ENCODE measurements at places on chromosomes 1 and 21.
A peak's percentile ranks its signal among the peaks of the same experiment; 100 is the strongest.

- H3K27me3 ChIP-seq = no peaks in the 10 kb centered on the region
- DNase-seq = no peak
- no peak overlapping the region for H3K27ac ChIP-seq
- H3K4me3 ChIP-seq = no peak overlapping the region
These were observed 26.5 kb upstream of the RPL11 start for GRCh38 chr1:23664837-23665795.

- H3K4me1 ChIP-seq = peaks cover 62% of the 10 kb centered on the region
- peak overlapping the region; percentile 39 for H3K4me3 ChIP-seq
- no peak for DNase-seq
These were observed 37.7 kb downstream of the CD34 start for GRCh38 chr1:207873055-207873890.

DNA sequence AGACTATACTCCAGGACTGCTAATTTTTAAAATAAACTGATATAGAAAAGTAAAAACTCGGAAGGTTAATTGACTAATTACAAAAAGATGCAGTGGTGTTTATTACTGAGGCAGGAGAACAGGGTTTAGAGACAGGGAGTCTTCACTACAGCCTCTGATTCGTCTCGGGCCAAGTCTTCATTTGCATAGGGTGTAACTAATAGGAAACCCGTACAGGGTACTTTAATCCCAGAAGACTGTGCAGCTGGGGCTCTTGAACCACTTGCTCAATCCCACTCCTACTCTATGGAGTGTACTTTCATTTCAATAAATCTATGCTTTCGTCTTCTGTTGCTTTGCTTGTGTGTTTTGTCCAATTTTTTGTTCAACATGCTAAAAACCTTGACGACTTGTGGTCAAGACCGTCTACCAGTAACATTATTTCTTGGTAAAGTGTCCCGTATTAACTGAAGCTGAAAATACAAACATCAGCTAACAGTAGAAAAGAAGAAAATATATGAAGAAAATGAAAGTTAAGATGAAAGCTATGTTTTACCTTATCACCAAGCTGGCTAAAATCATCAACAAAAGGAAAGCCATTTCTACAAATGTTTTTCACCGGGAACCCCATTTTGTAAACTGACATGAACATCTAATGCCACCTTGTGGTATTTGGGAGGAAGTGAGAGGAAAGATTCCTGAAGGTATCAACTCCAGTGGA is 8.0 kb downstream of the SDHB start:
- peak overlapping the region; percentile 45 for H3K4me3 ChIP-seq
- peaks cover 9% of the 10 kb centered on the region for H3K4me1 ChIP-seq
- no peaks in the 10 kb centered on the region for H3K36me3 ChIP-seq
- H3K27me3 ChIP-seq = no peaks in the 10 kb centered on the region

- H3K27me3 ChIP-seq = peaks cover 12% of the 10 kb centered on the region
- H3K36me3 ChIP-seq = no peaks in the 10 kb centered on the region
- H3K4me3 ChIP-seq = no peak overlapping the region
- no peak overlapping the region for H3K27ac ChIP-seq
- no peaks in the 10 kb centered on the region for H3K4me1 ChIP-seq
- DNase-seq = no peak
These were observed 24.5 kb downstream of the ELF3 start for GRCh38 chr1:202034683-202035462.

DNA sequence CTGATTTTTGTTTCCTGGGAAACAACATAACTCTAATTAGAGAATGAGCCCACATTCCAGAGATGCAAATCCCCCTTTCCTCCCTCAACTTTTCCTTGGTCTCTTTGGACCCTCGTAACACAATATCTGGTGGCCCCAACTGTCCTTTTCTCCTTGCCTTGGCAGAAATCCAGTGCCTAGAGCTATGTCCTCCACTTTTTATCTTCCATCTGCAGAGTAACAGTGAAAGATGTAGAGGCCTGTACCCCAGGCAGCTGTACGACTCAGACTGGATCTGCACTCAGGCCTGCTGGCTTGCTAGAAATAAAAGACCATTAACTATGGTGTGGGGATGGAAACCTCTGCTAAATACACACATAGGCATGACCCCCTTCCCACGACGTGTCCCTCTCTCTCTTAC is 72.0 kb downstream of the WARS2 start:
- H3K4me3 ChIP-seq = no peak overlapping the region
- H3K27me3 ChIP-seq = no peaks in the 10 kb centered on the region
- peaks cover 21% of the 10 kb centered on the region for H3K36me3 ChIP-seq
- DNase-seq = no peak

GRCh38 chr1:46372431-46372830 is 21.7 kb upstream of the FAAH start:
- H3K4me3 ChIP-seq = no peak overlapping the region
- H3K27ac ChIP-seq = no peak overlapping the region
- no peaks in the 10 kb centered on the region for H3K27me3 ChIP-seq
- DNase-seq = no peak
- peaks cover 16% of the 10 kb centered on the region for H3K36me3 ChIP-seq

DNA sequence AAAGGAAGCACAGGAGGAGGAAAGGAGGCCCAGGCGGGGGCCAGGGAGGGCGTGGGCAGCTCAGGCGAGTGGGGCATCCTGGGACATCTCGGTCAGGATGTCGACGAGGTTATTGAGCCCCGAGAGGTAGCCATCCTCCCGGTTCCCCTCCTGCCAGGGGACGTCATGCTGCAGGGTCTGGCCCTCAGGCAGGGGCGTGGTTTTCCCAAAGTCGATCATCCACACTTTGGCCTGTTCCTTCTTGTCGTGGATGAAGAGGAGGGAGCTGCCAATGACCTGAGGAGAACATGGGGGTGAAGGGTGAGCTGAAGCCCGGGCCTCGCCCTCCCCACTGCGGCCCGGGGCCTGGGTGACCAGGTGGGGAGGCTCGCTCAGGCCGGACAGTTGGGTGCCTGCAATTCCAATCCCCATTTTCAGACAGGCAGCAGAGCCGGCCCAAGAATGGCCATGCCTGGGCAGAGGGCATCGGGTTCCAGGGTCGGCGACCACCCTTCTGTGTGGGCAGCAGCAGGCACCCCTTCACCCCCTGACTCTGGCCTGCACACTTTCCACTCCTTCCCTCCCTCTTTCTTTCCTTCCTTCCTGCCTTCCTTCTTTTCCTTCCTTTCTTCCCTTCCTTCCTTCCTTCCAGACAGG is 86.2 kb downstream of the STUM start:
- peaks cover 9% of the 10 kb centered on the region for H3K36me3 ChIP-seq
- no peak overlapping the region for H3K4me3 ChIP-seq
- peak overlapping the region; percentile 89 for H3K27ac ChIP-seq
- peaks cover 69% of the 10 kb centered on the region for H3K4me1 ChIP-seq

- H3K27ac ChIP-seq = no peak overlapping the region
- no peaks in the 10 kb centered on the region for H3K4me1 ChIP-seq
- no peak overlapping the region for H3K4me3 ChIP-seq
- H3K36me3 ChIP-seq = no peaks in the 10 kb centered on the region
These were observed 13.0 kb upstream of the PEAR1 start for GRCh38 chr1:156880473-156880872.

GRCh38 chr1:11860083-11860482 is 1.3 kb upstream of the NPPB start:
- no peaks in the 10 kb centered on the region for H3K36me3 ChIP-seq
- no peaks in the 10 kb centered on the region for H3K4me1 ChIP-seq
- no peak overlapping the region for H3K27ac ChIP-seq
- DNase-seq = no peak

DNA sequence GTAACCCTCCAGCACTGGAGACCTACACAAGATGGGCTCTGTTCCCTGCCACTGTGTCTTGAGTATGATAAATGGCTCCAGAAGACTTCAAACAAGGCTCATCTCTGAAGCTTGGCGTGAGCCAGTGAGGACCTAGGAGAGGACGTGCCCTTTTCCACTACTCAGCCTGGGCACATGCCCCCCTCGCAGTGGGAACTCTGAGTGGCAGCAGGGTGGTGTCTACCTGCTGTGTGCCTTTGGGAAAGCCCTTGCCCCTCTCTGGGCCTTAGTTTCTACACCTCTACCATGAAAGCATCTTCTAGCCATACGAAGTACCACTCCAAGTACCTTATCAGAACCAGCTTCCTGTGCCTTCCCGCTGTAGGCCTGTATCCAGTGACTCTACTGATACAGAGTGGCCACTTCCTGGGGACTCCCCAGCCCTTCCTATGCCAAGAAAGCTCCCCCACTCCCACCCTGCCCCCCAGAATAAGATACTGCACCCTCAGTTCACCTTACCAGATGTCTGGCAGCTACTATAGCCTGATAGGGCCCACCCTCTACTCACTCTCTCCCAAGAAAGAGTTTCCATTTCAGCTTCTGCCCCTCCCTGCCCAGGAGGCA is 3.1 kb upstream of the MOB3C start:
- no peak for DNase-seq
- H3K27me3 ChIP-seq = no peaks in the 10 kb centered on the region
- no peaks in the 10 kb centered on the region for H3K36me3 ChIP-seq

GRCh38 chr1:29519108-29519787 is 282.9 kb downstream of the PTPRU start:
- no peak for DNase-seq
- H3K27me3 ChIP-seq = peaks cover 50% of the 10 kb centered on the region
- H3K27ac ChIP-seq = no peak overlapping the region
- H3K4me1 ChIP-seq = no peaks in the 10 kb centered on the region

GRCh38 chr1:193558491-193559028 is 372.1 kb upstream of the B3GALT2 start:
- H3K27me3 ChIP-seq = peaks cover 3% of the 10 kb centered on the region
- no peak for DNase-seq
- no peaks in the 10 kb centered on the region for H3K36me3 ChIP-seq
- no peak overlapping the region for H3K4me3 ChIP-seq
- H3K4me1 ChIP-seq = peaks cover 5% of the 10 kb centered on the region

- H3K4me3 ChIP-seq = no peak overlapping the region
- DNase-seq = peak; percentile 25
- H3K36me3 ChIP-seq = no peaks in the 10 kb centered on the region
- H3K4me1 ChIP-seq = no peaks in the 10 kb centered on the region
- H3K27me3 ChIP-seq = no peaks in the 10 kb centered on the region
These were observed 20.9 kb upstream of the HSPA13 start for GRCh38 chr21:14403681-14404318.

DNA sequence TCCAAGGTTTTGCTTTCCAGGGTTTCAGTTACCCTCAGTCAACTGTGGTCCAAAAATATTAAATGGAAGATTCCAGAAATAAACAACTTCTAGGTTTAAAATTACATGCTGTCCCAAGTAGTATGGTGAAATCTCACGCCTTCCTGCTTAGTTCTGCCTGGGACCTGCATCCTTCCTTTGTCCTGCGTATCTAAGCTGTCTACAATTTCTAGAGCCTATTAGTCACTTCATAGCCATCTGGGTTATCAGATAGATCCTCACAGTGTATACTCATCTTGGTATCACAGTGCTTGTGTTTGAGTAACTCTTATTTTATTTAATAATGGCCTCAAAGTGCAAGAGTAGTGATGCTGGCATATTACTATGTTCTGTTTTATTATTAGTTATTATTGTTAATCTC is 157.7 kb downstream of the ROR1 start:
- H3K36me3 ChIP-seq = no peaks in the 10 kb centered on the region
- H3K27me3 ChIP-seq = no peaks in the 10 kb centered on the region
- H3K4me1 ChIP-seq = no peaks in the 10 kb centered on the region
- H3K4me3 ChIP-seq = no peak overlapping the region

DNA sequence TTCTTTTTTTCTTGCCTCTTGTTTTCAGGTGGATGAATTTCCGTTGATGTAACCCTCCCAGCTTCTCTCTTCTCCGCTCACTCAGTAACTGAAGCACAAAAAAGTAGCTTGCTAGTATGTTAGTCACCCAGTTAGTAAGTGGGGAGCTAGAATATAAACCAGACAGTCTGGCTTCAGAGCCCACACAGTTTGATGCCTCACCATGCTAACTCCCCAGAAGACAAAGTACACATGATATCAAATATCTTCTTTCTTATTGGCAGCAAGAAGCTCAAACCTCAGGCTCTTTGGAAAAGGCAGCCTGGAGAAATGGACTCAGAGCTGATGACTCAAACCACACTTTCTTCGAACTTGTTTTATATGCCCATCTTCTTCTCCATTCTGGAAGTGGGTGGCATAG is 187.5 kb upstream of the PLXNA2 start:
- no peak for DNase-seq
- no peaks in the 10 kb centered on the region for H3K27me3 ChIP-seq
- no peak overlapping the region for H3K4me3 ChIP-seq
- no peaks in the 10 kb centered on the region for H3K36me3 ChIP-seq
- no peak overlapping the region for H3K27ac ChIP-seq

GRCh38 chr1:50268049-50268448 is 155.2 kb downstream of the DMRTA2 start:
- no peaks in the 10 kb centered on the region for H3K4me1 ChIP-seq
- no peak for DNase-seq
- no peak overlapping the region for H3K4me3 ChIP-seq
- H3K27ac ChIP-seq = no peak overlapping the region

DNA sequence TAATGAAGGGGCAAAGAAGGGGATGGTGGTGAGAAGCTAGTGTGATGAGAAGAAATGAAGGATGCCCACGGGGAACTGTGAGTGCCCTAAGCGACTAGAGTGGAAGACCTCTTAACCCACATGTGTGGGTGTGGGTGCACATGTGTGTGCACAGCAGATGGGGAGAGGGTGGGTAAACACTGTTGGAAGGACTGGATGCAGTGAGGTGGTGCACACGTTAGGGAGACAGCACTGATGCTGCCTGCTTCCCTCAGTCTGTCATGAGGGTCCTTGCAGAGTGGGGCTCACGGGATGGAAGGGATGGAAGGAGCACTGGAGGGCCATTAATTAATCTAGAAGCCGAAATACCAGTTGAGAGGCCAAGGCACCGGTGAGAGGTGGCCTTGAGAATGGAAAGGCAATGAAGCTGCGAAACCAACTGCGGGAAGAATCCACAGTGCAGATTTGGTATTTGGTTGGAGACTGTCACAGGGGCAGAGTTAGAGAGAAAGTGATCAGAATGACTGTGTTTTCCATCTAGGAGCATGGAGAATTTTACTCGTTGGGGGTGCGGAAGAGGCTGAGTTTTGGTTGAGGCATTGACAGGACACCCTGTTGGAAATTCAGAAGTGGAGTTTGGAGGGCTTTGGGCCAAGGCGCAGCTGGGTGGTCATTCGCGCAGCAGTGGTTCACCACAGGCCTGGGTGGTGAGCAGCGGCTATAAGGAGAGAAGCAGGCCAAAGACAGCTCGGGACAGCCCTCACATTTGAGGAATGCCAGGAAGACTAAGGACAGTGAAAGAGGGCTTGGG is 15.8 kb downstream of the RCSD1 start:
- H3K27me3 ChIP-seq = no peaks in the 10 kb centered on the region
- H3K4me3 ChIP-seq = no peak overlapping the region
- no peak for DNase-seq
- H3K36me3 ChIP-seq = peaks cover 15% of the 10 kb centered on the region

DNA sequence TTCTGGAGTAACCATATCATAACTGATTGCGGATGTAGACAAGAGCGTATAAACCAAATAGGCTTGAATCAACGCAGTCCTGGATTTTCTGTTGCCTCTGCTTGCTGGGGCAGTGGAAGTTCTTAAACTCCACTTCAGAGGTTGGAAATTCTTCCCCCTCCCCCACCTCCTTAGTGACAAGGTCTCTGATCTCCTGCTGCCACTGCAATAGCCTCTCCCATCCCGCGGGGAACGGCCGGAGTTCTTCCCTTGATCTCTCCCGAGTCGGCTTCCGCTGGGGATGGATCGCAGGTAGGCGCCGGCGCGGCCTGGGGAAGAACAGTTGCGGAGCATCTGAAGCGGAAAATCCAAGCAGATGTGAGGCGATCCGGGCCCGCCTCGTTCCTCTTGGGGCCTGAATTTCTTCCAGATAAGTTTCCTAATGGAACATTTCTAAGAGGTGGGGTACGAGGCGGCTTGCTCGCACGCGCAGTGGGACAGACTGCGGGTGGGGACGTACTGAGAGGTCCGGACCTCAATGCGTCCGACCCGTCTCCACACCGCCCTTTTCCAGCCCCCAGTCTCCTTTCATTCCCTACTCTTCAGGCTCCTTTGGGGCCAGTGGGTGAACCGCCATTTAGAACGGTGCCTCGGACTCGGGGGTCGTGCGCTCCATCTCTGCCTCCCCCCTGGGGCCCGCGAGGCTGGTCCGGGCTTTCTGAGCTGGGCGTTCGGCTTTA is 3.1 kb upstream of the SIM2 start:
- peaks cover 12% of the 10 kb centered on the region for H3K4me1 ChIP-seq
- H3K27ac ChIP-seq = no peak overlapping the region

All from naive B cell (primary cell).